ENCODE measurements at places on chromosomes 5 and 9.

GRCh38 chr9:110088099-110088498, 119.9 kb downstream of the C9orf152 start:
- no peak for DNase-seq

GRCh38 chr5:9421884-9422283, 124.0 kb downstream of the SEMA5A start:
- no peak for DNase-seq

DNA sequence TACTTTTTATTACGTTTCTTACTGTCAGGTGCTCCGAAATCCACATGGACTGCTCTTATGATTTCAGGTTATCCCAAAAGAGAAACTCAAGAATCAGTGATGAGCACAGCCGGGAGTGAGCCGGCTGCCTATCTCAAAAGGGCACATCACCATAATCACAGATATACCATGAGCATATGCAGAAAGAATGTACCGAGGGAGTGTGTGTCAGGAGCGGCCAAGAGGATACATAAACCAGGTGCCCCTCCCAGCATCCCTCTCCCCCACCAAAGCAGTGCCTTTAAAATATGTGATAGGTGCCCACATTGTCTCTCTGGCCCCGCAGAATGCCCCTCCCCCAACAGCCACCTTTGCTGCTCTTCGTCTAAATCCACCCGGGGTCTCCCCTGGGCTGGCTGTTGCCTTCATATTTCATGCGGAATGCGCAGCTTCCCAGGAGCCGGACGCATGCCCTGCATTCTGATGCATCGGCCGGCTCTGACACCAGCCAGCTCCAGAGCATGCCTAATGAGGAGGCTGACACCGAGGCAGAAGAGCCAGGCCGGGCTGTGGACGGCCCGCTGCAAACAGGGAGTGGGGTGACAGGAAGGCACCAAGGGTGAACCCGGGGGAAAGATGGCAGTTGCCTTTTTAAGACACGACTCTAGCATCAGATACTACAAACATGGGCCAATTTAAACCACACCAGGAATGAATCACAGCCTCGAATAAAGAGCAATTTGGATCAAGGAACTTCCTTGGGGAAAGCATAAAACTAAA, 652.3 kb downstream of the BNC2 start:
- no peak for DNase-seq

DNA sequence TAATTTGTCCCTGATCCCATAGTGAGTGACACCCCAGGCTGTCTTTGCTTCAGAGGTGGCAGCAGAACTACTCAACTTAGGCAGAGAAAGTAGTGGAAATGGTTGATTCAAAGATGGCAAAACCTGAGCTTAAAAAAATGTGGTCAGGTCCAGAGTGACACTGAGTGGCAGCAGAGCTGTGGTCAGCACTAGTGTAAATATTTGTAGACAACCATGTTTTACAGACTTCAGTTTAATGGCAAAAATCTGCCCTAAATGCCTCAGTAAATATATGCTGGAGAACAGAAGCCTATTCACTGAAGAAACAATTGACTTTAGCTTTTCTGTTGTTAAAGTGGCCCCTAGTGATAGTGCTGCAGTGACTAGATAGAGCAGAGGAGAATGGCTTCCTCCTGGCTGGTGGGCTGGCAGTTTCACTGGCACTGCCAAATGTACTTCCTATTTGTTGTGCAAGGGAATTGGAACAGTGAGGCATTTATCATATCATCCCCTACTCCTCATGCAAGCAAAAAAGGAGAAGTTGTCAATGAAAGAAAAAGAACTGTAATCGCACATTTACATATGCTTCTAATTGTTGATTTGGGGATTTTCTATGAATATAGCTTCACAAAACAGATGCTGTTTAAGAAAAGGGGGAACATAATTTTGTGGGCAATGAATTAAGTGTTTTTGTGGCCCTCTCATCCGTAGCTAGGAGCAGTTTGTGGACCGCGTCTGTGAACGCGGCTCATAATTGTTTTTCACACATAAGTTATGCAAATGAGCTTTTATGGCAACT, 12.0 kb downstream of the PBX3 start:
- no peak for DNase-seq

GRCh38 chr9:70635790-70636189, 221.3 kb upstream of the KLF9 start:
- no peak for DNase-seq

GRCh38 chr5:150175536-150175935, 9.0 kb downstream of the CDX1 start:
- DNase-seq: no peak

DNA sequence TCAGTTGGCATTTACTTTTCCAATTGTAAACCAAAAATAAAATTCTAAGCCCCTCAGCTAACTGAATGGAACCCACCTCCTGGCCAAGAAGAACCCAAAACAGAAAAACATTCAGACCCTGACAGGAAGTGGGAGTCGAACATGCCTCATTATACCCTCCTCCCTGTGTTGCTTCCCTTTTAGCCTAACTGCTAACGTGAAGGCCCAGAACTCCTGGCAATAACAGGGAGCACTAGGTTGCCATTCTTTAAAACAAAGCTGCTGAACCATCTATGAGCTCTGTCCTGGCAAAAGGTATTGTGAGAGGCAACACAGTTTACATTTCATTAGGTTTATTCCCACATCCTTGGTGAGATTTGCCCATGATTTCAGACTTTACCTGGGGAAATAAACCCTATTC, 481.4 kb downstream of the CHSY3 start:
- no peak for DNase-seq

DNA sequence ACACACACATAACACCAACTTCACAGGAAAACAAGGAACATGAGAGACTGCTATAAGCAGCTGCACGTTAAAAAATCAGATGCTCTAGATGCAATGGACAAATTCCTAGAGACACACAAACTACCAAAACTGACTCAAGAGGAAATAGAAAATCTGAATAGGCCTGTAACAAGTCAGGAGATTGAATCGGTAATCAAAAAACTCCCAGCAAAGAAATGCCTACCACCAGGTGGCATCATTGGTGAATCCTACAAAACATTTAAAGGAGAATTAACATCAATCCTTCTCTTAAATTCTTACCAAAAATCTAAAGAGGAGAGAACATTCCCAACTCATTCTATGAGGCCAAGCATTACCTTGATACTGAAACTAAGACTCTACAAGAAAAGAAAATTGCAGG, 54.9 kb downstream of the NDST1 start:
- DNase-seq: no peak

All from mucosa of descending colon (tissue), 3 donors.